ENCODE measurements at places on chromosomes 2 and 18.

GRCh38 chr2:47002480-47003381 lies 87.1 kb upstream of the MCFD2 start:
- peak; percentile 82 for DNase-seq

DNA sequence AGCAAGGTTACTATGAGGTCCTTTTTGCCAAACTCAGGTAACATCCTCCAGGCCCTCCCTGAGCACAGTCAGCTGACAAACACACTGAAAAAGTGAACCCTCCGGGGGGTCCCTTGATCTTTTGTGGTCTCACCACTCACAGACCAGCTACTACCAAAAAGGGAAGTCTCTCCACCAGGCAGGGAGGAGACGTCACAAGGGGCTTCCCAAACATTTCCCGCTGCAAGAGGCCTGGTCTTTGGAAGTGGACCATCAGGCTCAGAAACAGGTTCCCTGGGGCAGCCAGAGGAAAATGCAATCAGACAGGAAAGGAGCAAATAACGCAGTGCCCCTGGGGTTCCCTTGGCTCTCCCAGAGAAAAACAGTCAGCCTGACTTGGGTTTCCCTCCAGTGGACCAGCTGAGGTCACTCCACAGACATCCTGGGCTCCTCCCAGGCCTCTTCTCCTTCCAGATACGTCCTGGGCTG lies 38.7 kb upstream of the POMC start:
- DNase-seq = peak; percentile 80

DNA sequence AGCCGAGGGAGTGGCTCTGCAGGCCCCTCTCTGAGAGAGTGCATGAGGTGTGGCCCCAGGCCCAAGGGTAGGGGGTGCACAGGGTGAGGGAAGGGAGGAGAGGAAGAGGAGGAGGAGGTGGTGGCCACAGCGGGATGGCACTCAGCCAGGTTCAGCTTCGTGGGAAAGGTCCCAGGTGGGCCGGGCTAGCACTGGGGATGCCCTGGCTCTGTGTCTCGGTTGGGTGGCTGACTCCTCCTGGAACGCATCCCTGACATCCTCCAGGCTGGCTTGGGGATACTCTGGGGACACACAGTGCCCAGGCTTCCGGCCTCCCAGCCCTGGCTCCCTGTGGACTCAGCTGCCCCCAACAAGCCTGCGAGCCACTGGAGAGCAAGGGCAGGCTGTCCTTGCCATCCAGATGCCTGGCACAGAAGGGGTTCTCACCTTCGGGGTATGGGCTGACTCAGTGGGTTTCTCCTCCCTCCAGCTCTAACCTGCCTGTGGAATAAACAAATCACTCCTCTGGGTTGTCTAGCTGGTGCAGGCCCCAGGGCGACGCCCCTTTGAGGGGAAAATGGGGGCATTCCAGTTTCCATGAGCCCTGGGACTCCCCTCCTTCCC lies 582 bp upstream of the ZAP70 start:
- DNase-seq = no peak

DNA sequence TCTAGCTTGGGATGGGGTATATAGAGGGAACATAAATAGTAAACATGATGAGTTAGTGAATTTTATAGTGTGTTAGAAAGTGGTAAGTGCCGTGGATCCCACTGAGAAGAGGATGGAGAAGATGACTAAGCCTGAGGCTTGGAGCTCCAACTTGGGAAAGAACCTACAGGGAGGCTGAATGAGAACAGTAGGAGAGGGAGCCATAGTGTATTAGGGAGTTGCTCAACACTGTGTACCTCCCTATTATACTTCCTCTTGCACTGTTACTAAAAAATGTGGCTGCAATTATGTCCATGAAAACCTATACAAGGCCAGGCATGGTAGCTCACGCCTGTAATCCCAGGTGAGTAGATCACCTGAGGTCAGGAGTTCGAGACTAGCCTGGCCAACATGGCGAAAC lies 2.9 kb upstream of the SLC19A3 start:
- no peak for DNase-seq

- peak; percentile 92 for DNase-seq
These were observed 93.4 kb downstream of the DOCK10 start for GRCh38 chr2:224948859-224949258.

- DNase-seq = no peak
These were observed 25.7 kb downstream of the MAP4K3 start for GRCh38 chr2:39411181-39411944.

DNA sequence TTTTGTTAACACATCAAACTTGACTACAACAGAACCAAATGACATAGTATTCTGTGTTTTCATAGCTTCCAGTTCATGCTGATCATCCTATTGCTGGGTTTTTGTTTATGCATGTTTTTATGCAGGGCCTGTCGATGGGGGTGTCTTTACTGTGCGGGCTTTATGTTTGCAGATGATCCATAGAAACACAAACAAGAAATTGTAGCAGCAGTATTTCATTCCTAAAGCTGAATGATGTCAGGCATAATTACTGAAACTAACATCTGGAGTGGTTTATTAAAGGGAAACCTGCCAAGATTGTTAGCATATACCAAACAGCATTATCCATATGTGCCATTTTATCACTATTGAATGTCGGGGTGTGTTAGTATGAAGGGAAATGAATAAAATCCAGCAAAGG lies 129.7 kb downstream of the PTPRM start:
- no peak for DNase-seq

DNA sequence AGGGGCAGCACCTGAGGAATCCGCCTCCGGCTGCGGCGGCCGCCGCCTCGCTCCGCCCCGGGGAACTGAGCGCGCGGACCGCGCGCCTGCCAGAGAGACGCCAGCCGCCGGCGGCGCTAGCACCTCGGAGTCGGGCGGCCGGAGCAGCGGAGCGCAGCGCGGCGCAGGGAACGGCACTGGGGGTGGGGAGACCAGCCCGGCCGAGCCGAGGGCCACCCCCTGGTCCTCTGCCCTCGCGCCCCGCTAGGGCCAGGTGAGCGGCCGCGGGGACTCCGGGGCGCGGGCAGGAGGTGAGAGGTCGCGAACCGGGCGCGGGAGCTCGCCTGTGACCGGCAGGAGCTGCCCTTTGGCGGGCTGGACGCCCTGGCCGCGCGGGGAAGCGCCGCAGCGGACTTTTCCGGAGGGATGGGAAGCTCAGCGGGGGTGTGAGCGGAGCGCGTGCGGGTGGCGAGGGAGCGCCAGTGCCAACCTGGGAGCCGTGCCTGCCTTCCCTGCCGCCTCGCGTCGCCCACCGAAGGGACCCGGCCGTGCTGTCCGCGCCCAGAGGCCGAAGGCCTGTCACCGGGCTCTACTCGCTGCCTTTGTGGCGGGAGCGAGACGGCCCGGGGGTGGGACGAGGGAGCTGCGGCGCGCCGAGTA lies at the start of gene GREB1L:
Gene GREB1L (plus strand): TSS at position 92 of the 639 bp plus-strand sequence. CDS start 141,287 bp downstream, outside the sequence.
- no peak for DNase-seq

GRCh38 chr18:67517444-67517765 lies 885 bp upstream of the DSEL start:
- no peak for DNase-seq

DNA sequence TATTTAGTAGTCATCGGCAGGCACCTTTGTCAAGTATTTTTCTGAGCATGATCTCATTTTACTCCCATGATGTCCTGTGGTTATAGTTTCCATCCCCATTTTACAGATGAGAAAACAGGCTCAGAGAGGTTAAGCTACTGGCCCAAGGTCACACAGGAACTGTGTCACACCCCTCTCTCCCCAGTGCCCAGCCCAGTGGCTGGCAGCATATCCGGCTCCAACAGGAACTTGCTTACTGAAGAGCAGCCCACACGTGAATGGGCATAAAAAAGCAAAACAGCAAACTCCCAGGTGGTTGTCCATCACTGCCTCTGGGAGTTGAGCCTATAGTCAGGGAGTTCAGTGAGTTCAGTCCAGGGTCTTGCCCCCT lies 8.3 kb upstream of the KLF11 start:
- peak; percentile 59 for DNase-seq

DNA sequence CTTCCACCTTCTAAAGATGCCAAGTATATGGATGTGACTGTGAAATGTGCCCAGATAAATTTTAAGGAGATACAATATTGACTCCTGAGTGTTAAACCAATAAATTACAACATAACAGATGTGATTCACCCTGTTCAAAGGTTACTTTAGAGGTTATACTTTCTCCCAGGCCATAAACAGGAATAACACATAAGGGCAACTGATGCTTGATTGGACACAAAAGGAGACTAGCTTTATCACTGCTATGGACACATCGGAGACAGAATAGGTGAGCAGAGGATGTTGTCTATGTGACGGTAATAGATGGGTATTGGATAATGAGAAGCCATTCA lies 31.9 kb upstream of the SLC25A52 start:
- DNase-seq = no peak

DNA sequence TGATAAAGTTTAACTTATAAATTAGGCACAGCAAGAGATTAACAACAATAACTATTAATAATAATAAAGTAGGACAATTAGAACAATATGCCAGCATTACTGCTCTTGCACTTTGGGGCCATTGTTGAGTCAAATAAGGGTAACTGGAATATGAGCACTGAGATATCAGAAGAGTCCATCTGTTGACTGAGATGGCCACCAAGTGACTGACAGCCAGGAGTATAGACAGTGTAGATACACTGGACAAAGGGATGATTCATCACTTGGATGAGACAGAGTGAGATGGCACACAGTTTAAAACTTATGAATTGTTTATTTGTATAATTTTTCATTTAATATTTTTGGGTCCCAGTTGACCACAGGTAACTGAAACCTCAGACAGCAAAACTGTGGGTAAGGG lies 20.0 kb downstream of the NAB1 start:
- DNase-seq = no peak

DNA sequence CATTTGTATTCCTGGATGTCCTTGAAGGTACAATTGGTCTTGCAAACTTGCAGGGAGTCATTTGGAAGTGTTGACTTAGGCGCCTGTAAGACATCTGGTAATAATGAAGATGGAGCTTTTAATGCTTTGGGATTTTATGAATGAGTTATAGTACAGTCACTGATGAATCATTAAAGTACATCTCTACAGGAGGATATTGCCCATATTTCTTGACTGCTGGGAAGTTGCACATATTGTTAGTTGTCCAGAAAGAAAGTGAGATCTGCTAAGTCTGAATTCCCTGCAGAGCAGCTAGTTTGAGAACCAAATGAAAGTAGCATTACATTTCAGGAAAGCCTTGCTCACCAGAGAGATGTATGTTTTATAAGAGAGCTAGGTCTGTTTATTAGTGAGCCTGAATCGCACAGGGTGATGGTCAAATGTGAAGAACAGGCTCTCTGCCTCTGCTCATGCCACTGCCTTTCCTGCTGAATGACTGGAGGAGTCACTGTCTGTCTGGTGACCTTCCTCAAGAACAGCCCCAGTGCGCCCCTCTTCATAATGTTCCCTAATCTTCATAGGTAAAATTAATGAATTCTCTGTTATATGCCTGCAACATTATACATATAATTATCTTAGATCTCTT lies 138.9 kb upstream of the KLHL14 start:
- no peak for DNase-seq

DNA sequence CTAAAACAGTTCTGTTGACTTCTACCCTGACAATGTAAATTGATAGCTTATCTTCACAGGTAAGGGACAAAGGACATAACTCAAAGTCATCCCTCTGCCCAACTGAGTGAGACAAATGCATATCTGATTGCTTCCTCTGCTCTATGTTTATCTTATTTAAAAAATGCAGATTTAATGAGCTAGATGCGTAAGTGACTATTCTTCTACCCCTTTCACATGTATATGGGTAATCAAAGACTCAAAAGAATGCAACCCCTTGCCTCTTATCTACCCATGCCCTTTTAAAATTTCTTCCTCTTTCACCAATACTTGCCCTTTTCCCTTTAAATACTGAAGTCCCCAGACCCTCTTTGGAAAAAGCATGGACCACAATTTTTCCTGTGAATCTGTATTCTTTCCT lies 253.4 kb downstream of the WDPCP start:
- no peak for DNase-seq

- DNase-seq = no peak
These were observed 492.1 kb upstream of the CNTNAP5 start for GRCh38 chr2:123532994-123533393.

- DNase-seq = no peak
These were observed 220.3 kb upstream of the EPAS1 start for GRCh38 chr2:46076875-46077274.

GRCh38 chr2:222353993-222354392 lies 55.2 kb upstream of the PAX3 start:
- no peak for DNase-seq

GRCh38 chr18:78643004-78643403 lies 336.6 kb upstream of the SALL3 start:
- DNase-seq = peak; percentile 88

DNA sequence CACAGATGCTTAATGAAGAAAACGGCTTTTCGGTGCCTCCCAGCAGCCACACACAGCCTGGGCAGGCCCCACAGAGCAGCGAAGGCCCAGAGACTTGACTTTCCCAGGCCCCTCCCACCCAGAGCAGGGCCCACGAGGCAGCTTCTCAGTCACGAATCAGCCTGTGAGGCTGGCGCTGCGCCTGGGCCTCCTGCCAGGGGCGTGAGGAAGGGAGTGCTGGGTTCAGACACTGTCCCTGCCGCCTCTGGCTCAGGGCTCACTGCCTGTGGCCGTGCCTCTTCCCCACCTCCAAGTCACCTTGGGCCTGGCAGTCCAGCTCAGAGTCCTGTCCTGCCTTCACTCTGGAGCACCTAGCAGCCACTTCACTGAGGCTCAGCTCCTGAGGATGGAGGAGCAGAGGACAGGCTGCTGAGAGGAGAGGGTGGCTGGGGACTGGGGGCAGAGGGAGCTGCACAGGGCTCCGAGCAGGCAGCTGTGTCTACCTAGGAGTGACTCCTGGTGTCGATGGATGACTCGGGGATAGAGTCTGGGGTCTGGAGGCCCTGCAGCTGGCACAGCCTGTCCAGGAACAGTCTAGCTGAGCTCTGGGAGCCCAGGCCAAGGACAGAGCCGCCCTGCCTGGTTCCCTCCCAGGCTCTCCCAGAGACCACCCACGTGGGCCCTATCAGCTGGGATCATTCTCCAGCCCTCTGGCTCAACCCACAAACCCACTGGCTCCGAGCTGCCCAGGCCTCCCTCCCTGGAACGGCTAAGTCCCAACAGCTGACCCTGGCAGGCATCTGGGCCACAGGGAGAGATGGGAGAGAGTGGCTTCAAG lies 36.4 kb upstream of the FOSL2 start:
- DNase-seq = peak; percentile 82

DNA sequence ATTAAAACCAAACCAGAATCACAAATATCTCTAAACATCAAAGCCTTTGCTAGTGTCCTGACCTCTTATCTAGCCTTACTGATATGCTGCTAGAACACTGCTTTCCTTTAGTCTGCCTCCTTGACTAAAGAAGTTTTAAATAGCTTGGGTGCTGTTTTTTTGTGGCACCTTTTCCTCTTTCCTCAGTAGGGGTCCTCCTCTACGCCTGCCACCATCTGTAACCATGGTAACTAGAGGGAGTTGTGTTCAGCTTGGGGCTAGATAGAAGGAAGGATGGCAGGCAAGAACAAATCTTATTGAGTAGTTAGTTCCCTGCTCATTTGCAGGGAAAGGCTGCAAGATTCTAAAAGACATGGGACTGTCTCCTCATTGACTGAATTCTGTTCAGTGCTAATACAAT lies 86.0 kb downstream of the TAF4B start:
- no peak for DNase-seq

GRCh38 chr2:233489666-233490065 lies 76.9 kb downstream of the USP40 start:
- no peak for DNase-seq

- DNase-seq = no peak
These were observed 14.7 kb downstream of the ROCK2 start for GRCh38 chr2:11329776-11330175.

- no peak for DNase-seq
These were observed 884.6 kb downstream of the DPP10 start for GRCh38 chr2:115327061-115327460.

- no peak for DNase-seq
These were observed 53.1 kb downstream of the APOB start for GRCh38 chr2:20990442-20991430.

- no peak for DNase-seq
These were observed 89.5 kb downstream of the NCOA1 start for GRCh38 chr2:24580561-24580960.

GRCh38 chr18:13520306-13520705 lies 206.1 kb downstream of the FAM210A start:
- DNase-seq = no peak

All from CD14-positive monocyte (primary cell).